ENCODE measurements at places on chromosomes 16 and 17.

DNA sequence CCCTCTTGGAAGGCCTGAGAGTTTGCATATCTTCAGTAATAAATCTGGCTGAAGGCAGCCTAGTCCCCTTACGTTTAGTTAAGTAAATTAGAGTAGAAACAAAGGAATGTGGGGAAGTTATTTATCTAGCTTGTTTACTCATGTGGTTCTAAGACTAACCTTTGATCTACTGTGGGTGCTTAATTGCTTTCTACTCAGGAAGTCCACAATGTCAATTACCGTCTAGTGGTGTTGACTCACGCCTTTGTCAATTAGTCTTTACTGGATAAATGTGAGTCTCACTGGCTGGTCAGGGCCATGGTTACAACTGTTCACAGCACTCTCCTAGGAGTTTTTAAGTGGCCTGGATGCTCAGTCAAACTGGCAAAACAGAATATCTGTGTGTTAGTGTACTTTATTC, 2338.4 kb downstream of the TP53TG3F start:
- no peak for DNase-seq

GRCh38 chr17:51435171-51435552, 174.8 kb downstream of the UTP18 start:
- no peak for DNase-seq

DNA sequence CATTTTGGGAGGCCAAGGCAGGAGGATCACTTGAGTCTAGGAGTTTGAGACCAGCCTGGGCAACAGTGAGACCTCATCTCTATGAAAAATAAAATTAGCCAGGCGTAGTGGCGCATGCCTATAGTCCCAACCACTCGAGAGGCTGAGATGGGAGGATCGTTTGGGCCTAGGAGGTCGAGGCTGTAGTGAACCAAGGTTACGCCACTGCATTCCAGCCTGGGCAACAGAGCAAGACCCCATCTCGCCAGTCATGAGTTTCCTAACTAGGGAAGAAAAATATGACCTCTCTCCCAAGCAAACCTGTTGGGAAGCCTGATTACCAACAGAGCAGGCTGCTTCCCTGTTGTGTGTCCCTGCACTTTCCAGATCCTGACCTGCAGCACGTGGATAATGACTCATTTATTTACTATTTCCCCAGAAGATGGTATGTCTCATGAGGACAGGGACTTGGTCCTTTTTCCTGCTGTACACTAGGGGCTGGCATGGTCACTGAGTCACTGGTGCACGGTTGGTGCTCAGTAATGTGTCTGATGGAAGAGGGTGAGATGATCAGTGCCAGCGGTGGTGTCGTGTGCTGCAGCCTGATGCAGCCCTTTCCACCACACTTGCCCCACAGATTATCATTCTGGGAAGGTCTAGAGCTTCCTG, 30.8 kb downstream of the NMT1 start:
- no peak for DNase-seq

GRCh38 chr17:17963066-17963465, 9.1 kb downstream of the TOM1L2 start:
- no peak for DNase-seq

GRCh38 chr16:77946823-77947222, 75.5 kb upstream of the CLEC3A start:
- no peak for DNase-seq

Measured in activated T-helper 9 cell treated with anti-CD3 and anti-CD28 coated beads, Interleukin-2, amount 50 U/mL, for 16 hours (primary cell).